ENCODE measurements at places on chromosomes 4 and X.

- DNase-seq = no peak
These were observed 173.1 kb downstream of the FSTL5 start for GRCh38 chr4:161990721-161991120.

DNA sequence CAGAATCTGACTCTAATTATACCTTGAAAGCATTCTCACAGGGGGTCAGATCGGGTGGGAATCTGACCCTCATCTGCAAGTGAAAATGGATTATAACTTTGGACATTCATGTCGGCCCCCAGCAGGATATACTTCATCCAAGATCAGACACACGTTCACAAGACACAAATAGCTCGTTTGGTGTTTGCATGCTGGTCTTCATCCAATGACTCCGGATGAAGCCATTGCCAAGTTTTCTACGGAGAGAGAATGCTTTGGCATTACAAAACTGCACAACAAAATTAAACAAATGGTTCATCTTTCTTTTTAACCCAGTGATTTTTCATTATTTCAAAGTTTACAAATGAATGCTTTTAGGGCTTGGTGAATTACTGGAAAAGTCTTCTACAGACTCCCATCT, 105.5 kb downstream of the MID1 start:
- DNase-seq = no peak

DNA sequence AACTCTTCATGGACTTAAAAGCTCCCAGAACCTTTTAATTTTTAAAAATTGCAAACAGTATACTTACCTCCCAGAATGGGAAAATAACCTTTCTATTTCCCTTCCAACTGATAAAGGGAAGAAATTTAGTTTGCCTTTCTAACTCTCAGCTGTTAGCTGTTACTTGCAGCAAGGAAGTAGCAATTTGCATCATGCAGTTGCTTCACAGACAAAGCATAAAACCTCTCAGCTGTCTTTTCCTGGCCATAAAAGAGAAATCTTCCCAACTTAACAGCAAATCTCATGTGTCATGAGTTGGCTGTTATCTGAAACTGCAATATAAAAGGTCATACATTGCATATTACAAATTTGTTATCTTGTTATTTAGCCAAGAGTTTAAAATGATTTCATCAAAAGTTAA, 18.4 kb downstream of the C4orf17 start:
- no peak for DNase-seq

DNA sequence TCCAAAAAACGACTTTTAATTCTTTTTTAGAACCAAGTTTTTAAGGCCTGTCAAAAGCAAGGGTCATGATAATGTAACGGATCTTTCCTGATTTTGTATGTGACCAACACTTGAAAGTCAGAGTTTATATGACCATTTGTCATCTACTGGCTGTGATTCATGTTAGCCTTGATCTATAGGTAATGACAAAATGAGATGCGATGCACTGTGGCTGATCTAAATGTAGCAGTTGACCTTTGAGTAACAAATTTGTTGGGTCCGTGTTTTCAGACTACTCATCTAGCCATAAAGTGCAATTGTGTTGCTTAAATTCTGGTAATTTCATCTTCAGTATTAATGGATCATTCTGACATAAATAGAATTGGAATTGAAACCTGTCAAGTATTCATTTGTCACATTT, 202.5 kb downstream of the PCDH7 start:
- DNase-seq = no peak

- no peak for DNase-seq
These were observed 56.5 kb downstream of the ARAP2 start for GRCh38 chr4:36187723-36188333.

DNA sequence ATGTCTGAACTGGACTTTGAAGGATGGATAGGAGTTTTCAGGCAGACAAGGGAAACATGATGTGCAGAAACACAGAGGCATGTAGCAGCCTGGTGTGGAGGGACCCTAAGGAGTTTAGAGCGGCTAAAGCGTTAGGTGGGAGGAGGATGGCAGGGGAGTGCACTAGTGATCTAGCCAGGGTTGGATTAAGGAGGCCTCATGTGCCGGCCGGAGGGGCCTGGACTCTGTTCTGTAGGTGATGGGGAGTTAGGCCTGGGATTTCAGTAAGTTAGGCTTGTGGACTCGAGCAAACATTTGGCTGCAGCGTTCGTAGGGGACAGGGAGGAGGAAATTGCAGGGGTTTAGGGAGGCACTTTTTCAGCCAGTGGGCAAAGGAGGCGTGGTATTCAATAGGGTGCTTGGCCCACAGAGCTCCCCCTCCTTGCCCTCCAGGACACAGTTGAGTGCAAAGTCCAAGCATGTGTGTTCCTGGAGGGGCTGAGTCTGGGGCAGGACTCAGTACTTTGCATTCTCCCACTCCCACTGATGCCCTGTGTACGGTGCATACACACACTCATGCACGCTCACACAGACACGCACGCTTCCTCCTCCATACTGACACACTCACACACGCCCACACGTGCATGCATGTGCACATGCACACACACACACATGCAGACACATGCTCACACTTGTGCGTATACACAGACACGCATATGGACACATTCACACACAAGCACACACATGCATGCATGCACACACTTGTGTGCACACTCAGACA, 18.6 kb downstream of the PSAPL1 start:
- peak; percentile 16 for DNase-seq

DNA sequence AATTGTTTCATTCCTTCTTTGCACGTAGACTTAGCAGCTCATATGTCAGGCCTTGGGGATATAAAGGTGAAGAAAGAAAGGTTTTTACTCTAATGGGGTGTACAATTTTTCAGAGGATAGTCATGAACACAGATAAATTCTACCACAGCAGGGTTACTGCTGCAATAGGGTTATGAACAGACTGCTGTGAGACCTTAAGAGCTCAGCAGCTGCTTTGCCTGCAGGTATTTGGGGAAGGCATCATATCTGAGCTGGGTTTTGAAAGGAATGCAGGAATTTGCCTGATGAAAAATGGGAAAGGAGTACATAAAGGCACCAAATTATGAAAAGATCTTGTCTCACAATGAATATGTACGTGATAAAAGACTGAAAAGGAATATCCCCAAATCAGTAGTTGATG, 128.9 kb downstream of the CEP135 start:
- no peak for DNase-seq

- no peak for DNase-seq
These were observed 221.9 kb upstream of the MBNL3 start for GRCh38 chrX:132710656-132711155.

GRCh38 chr4:153151535-153152455, 52.4 kb upstream of the TRIM2 start:
- no peak for DNase-seq

DNA sequence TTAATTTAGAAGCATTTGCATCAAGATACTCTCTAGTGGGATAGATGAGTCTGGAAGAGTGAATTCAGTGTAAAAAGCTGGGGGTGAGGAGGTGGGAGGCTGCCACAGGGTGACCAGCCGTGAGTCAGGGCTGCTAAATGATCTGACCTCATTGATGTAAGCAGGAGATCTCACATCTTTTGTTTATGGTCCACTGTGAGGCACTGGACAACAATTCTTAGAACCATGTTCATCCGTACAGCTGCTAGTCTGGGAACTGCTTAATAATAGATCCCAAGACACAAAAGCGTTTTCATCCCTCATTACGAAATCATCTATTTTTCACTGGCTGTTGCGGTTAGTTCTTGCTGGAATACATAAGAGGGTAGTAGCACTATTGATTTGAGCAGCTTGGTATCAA, 14.1 kb downstream of the KLF3 start:
- no peak for DNase-seq

GRCh38 chr4:88818631-88819470, 121.2 kb upstream of the NAP1L5 start:
- no peak for DNase-seq

DNA sequence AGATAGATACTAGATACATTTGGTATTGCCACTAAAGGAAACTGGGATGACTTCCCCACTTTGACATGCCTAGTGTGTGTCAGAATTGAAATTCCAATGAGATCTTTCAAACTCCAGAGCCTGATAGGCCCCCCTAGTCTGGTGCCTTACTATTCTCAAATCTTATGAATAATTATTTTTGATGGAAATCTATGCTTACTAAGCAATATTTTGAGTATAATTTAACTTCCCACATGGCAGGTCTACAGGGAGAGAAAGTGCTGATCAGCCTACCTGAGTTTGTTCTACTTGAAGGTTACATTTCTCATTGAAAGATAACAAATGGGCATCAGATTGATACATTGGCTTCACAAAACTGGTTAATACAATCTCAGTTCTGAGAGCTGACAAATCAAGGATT, 415.7 kb upstream of the BOD1L1 start:
- DNase-seq = no peak

Measured in natural killer cell treated with Interleukin-12 subunit alpha and Interleukin-12 subunit beta and Interleukin-15 and Interleukin-18, amount 100 ng/mL, for 72 hours (primary cell).